ENCODE measurements at places on chromosomes 2 and 18. TPM values are rescaled to one million over a fixed set of nuclear protein-coding genes. Genes with fewer than 3 reads are reported as not detected.

The RESP18 gene
- 2.8 TPM for total RNA-seq

The KIF5C gene
- 79.2 TPM for total RNA-seq

The SLC5A7 gene
- total RNA-seq = 3.7 TPM

The KHK gene
- total RNA-seq = 6.0 TPM

The C1GALT1C1L gene
- 1.3 TPM for total RNA-seq

The CPS1 gene
- 15.6 TPM for total RNA-seq

The KCNE4 gene
- 13.3 TPM for total RNA-seq

The SOX11 gene
- 22.1 TPM for total RNA-seq

The DHRS9 gene
- 2.5 TPM for total RNA-seq

DNA sequence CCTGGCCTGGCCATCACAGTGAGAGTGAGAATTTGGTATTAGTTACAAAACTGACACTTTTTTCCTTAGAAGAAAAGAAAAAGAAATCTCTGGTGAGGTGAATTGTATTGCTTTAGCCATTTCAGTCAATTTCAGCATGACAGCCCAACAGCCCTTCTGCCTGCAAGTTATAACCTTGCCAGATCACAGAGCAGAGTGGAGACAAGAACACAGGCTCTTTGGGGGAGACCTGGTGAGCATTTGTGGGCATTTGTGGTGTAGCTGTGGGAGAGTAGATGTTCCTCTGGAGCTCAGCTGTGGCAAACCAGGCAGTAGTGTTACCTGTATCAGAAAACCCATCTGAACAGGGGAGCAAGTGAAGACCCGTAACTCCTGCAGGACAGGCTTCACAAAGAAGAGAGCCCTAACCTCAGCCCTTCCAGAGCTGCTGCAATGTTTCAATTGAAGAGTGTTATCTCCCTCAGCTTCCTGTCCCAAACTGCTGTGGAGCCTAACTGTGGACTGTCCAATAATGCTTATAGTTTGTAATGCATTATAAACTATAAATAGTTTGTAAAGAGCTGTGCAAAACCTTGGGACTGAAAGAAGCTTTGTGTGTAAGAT, 22.8 kb upstream of the DLX1 start:
- no peak overlapping the region for H3K4me3 ChIP-seq
- H3K36me3 ChIP-seq = no peaks in the 10 kb centered on the region
- DNase-seq = no peak
- no peaks in the 10 kb centered on the region for H3K4me1 ChIP-seq
- no peak overlapping the region for H3K27ac ChIP-seq

- no peak overlapping the region for H3K27ac ChIP-seq
- no peak overlapping the region for H3K4me3 ChIP-seq
- DNase-seq = no peak
- H3K36me3 ChIP-seq = no peaks in the 10 kb centered on the region
Observed at GRCh38 chr2:125516496-125517109, 1139.4 kb upstream of the GYPC start.

DNA sequence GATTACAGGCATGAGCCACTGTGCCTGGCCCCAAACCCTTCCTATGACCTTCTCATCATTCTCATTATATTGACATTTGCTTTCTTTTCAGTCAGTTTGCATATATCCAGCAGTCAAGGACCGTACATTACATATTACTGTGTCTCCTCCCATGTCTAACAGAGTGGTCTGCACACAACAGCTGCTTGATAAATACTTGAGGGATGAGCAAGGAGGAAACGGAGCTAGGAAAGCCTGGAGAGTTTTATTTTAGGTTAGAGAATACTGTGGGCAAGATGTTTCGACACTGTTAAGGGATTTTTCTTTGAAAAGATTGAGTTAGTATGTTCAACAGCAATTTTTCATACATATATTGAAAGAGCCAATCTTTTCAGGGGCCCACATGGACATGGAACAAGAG, 76.2 kb upstream of the CHRNA1 start:
- H3K27me3 ChIP-seq = no peaks in the 10 kb centered on the region
- H3K27ac ChIP-seq = no peak overlapping the region
- no peaks in the 10 kb centered on the region for H3K36me3 ChIP-seq
- DNase-seq = no peak

- no peaks in the 10 kb centered on the region for H3K27me3 ChIP-seq
- peak overlapping the region; percentile 83 for H3K4me3 ChIP-seq
- peaks cover 26% of the 10 kb centered on the region for H3K36me3 ChIP-seq
- H3K4me1 ChIP-seq = peaks cover 28% of the 10 kb centered on the region
Observed at GRCh38 chr2:27071990-27072830, 756 bp upstream of the OST4 start.

DNA sequence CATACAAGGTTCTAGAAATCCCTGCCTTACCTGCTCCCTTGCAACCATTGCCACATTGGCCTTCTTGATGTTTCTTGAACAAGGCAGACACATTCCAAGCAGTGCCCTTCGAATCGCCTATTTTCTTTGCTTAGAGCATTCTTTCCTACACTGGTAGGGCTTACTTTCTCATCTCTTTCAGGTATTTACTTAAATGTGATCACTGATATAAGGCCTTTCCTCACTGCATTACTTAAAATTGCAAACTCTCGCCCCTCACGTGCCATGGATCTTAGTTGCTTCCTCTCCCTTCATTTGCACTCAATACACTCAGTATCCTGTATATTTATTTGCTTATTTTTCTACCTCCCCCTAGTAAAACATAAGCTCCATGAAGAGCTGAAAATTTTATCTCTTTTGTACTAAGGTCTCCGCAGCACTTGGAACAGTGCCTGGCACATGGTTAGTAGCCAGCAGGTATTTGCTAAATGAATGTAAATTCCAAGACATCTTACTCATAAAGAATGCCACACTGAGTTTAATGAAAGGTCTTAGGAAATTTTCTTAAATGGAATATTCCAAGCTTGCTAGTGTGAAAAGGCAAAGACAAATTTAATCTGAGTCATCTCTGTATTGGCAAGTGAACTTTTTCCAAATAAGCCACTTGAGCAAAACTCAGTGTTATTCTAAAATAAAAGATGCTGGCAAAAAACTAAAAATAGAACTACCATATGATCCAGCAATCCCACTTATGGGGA, 42.4 kb upstream of the FIGN start:
- no peaks in the 10 kb centered on the region for H3K27me3 ChIP-seq
- H3K4me3 ChIP-seq = no peak overlapping the region
- DNase-seq = no peak

GRCh38 chr2:20758997-20759396, 63.9 kb downstream of the LDAH start:
- no peaks in the 10 kb centered on the region for H3K36me3 ChIP-seq
- no peak for DNase-seq
- H3K4me3 ChIP-seq = no peak overlapping the region
- H3K27me3 ChIP-seq = no peaks in the 10 kb centered on the region
- no peak overlapping the region for H3K27ac ChIP-seq

- no peaks in the 10 kb centered on the region for H3K27me3 ChIP-seq
- H3K4me1 ChIP-seq = no peaks in the 10 kb centered on the region
- H3K36me3 ChIP-seq = no peaks in the 10 kb centered on the region
- H3K27ac ChIP-seq = no peak overlapping the region
Observed at GRCh38 chr2:66364495-66365333, 70.2 kb upstream of the MEIS1 start.

GRCh38 chr2:236262238-236262637, 2.0 kb downstream of the ASB18 start:
- H3K4me1 ChIP-seq = no peaks in the 10 kb centered on the region
- H3K4me3 ChIP-seq = no peak overlapping the region
- DNase-seq = no peak
- H3K27me3 ChIP-seq = no peaks in the 10 kb centered on the region
- H3K36me3 ChIP-seq = no peaks in the 10 kb centered on the region

GRCh38 chr2:10126632-10127026, 4.1 kb downstream of the RRM2 start:
- H3K4me3 ChIP-seq = no peak overlapping the region
- DNase-seq = no peak
- H3K4me1 ChIP-seq = peaks cover 15% of the 10 kb centered on the region
- peaks cover 16% of the 10 kb centered on the region for H3K27me3 ChIP-seq
- H3K27ac ChIP-seq = no peak overlapping the region

DNA sequence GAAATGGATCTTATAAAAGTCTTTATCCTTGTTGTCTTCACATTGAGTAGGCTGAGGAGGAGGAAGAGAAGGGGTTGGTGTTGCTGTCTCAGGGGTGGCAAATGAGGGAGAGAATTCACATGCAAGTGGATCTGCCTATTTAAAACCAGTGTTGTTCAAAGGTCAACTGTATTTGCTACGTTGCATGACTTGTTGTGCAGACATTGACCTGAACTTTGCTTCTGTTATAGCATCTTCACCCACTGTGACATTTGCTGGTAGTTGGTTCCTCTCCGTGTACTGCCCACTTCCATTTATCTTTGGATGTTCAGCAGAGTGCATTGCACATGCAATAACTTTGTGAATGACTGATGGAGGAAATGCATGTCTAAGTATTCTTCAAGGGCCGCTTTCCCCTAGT, 228.6 kb upstream of the DPP10 start:
- no peak overlapping the region for H3K27ac ChIP-seq
- H3K27me3 ChIP-seq = no peaks in the 10 kb centered on the region
- no peaks in the 10 kb centered on the region for H3K4me1 ChIP-seq
- no peak overlapping the region for H3K4me3 ChIP-seq
- H3K36me3 ChIP-seq = no peaks in the 10 kb centered on the region

DNA sequence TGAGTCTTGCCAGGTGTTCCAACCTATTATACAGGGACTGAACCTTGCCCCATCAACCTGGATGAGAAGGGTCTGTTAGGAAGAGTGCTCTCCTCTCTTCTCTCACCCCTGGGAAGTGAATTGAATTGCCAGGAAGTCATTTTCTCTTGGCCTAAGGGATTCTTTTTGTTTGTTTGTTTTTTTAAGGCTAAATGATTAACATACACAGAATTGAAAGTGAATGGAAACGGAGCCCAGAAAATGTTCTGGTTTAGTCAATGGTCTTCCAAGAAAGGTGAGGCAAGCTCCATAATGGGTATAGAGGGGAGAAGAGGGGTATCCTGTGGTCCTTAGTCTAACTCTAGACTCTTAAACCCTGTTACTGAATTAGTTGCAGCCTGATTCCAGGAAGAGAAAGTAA, 189.1 kb downstream of the FSHR start:
- H3K4me1 ChIP-seq = no peaks in the 10 kb centered on the region
- H3K27me3 ChIP-seq = no peaks in the 10 kb centered on the region
- DNase-seq = no peak
- H3K36me3 ChIP-seq = no peaks in the 10 kb centered on the region
- no peak overlapping the region for H3K27ac ChIP-seq
- no peak overlapping the region for H3K4me3 ChIP-seq

- peaks cover 4% of the 10 kb centered on the region for H3K4me1 ChIP-seq
- H3K27ac ChIP-seq = no peak overlapping the region
- no peaks in the 10 kb centered on the region for H3K36me3 ChIP-seq
- H3K27me3 ChIP-seq = no peaks in the 10 kb centered on the region
- H3K4me3 ChIP-seq = no peak overlapping the region
- no peak for DNase-seq
Observed at GRCh38 chr2:201926067-201926466, 107.6 kb upstream of the FZD7 start.

GRCh38 chr2:230205034-230205433, 14.8 kb downstream of the SP110 start:
- H3K36me3 ChIP-seq = peaks cover 4% of the 10 kb centered on the region
- no peak for DNase-seq
- H3K4me1 ChIP-seq = no peaks in the 10 kb centered on the region
- no peak overlapping the region for H3K4me3 ChIP-seq
- H3K27ac ChIP-seq = no peak overlapping the region

DNA sequence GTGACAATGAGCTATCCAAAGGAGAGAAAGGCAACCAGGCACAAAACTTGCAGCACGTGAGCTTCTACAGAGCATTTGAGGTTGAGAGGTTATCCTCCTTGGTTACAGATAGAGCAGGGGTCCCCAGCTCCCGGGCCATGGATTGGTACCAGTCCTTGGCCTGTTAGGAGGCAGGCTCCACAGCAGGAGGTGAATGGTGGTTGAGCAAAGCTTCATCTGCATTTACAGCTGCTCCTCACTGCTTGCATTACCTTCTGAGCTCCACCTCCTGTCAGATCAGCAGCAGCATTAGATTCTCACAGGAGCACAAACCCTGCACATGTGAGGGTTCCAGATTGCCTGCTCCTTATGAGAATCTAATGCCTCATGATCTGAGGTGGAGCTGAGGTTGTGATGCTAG, 57.8 kb upstream of the ST8SIA3 start:
- H3K36me3 ChIP-seq = no peaks in the 10 kb centered on the region
- H3K27ac ChIP-seq = no peak overlapping the region
- H3K27me3 ChIP-seq = no peaks in the 10 kb centered on the region
- no peak overlapping the region for H3K4me3 ChIP-seq
- DNase-seq = no peak
- no peaks in the 10 kb centered on the region for H3K4me1 ChIP-seq

- H3K36me3 ChIP-seq = no peaks in the 10 kb centered on the region
- H3K4me1 ChIP-seq = no peaks in the 10 kb centered on the region
- peak overlapping the region; percentile 22 for H3K27ac ChIP-seq
- no peak overlapping the region for H3K4me3 ChIP-seq
Observed at GRCh38 chr2:69572641-69573040, 70.9 kb downstream of the AAK1 start.

- no peak overlapping the region for H3K27ac ChIP-seq
- DNase-seq = no peak
- peaks cover 53% of the 10 kb centered on the region for H3K27me3 ChIP-seq
- no peak overlapping the region for H3K4me3 ChIP-seq
Observed at GRCh38 chr2:199455210-199455544, 2.6 kb downstream of the SATB2 start.

DNA sequence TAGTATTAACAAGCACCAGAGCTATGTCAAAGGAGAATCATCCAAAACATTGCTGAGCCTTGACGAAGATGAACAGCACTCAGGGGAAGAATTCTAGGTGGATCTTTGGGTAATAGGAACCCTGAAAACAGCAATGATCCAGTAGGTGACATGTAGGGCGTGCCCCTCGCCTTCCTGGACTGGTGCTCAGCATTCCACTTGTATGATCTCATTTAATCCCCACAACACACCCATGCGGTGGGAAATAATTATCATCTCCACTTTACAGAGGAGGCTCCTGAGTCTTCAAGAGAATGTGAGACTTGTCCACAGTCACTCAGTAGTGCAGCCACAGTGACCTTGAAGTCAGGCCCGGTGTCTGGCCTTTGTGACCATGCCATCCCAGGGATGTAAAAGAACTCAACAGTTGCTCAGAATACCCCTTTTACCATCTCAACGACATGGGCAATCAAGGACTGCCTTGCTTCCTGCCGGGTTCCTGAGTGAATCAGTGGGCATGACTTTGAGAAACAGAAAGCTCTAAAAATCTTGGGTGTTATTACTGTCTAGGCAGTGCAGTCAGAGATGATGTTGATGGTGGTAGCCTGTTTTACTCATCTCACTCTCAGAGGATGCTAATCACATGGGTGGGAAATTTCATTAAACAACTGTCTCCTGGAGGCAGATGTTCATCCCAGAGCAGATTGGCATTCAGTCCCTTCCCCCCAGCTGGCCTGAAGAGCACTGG, 161.6 kb downstream of the BCL11A start:
- no peak overlapping the region for H3K27ac ChIP-seq
- no peak overlapping the region for H3K4me3 ChIP-seq
- no peak for DNase-seq
- H3K4me1 ChIP-seq = no peaks in the 10 kb centered on the region
- no peaks in the 10 kb centered on the region for H3K36me3 ChIP-seq

- no peaks in the 10 kb centered on the region for H3K27me3 ChIP-seq
- DNase-seq = no peak
- H3K27ac ChIP-seq = no peak overlapping the region
- H3K4me3 ChIP-seq = no peak overlapping the region
- H3K36me3 ChIP-seq = no peaks in the 10 kb centered on the region
Observed at GRCh38 chr18:78945628-78946027, 34.0 kb upstream of the SALL3 start.

- peaks cover 92% of the 10 kb centered on the region for H3K36me3 ChIP-seq
- no peak for DNase-seq
- H3K27me3 ChIP-seq = no peaks in the 10 kb centered on the region
- peaks cover 3% of the 10 kb centered on the region for H3K4me1 ChIP-seq
- H3K27ac ChIP-seq = no peak overlapping the region
- H3K4me3 ChIP-seq = no peak overlapping the region
Observed at GRCh38 chr2:240129311-240129710, 6.8 kb downstream of the COPS9 start.
